ENCODE measurements at places on chromosomes 11 and 22. TPM values are rescaled to one million over a fixed set of nuclear protein-coding genes. Genes with fewer than 3 reads are reported as not detected.

- H3K36me3 ChIP-seq: no peaks in the 10 kb centered on the region
- no peak overlapping the region for H3K27ac ChIP-seq
- no peak overlapping the region for H3K4me3 ChIP-seq
- peaks cover 4% of the 10 kb centered on the region for H3K27me3 ChIP-seq
- no peaks in the 10 kb centered on the region for H3K4me1 ChIP-seq
Measured at GRCh38 chr22:42427167-42427566, 5.0 kb downstream of the NFAM1 start.

MS4A6E gene
- total RNA-seq: not detected

- H3K36me3 ChIP-seq: no peaks in the 10 kb centered on the region
- no peak for DNase-seq
- H3K4me1 ChIP-seq: no peaks in the 10 kb centered on the region
- no peaks in the 10 kb centered on the region for H3K27me3 ChIP-seq
- H3K27ac ChIP-seq: no peak overlapping the region
Measured at GRCh38 chr11:86934926-86935579, 20.1 kb downstream of the FZD4 start.

GRCh38 chr11:845872-846495 is 3.3 kb downstream of the TSPAN4 start:
- no peak overlapping the region for H3K4me3 ChIP-seq
- H3K27ac ChIP-seq: no peak overlapping the region
- no peaks in the 10 kb centered on the region for H3K36me3 ChIP-seq
- H3K4me1 ChIP-seq: peaks cover 45% of the 10 kb centered on the region

DNA sequence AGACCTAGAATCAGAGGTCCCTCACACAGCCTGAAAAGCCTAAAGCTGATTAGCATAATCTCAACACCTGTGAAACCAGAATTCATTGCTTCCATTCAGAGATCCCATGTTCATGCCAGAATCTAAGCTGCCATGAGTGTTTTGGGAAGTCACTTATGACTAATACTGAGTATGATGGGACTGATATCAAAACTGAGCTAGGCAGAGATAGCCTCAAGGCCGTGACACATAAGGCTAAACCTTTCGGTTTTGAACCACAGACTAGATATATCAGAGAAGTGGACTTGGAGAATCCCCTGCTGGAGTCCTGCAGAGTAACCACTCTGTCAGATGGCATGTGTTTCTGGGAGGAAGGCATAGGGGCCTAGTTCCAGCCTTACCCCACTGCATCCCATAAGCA is 23.1 kb upstream of the GLYATL2 start:
- H3K4me3 ChIP-seq: no peak overlapping the region
- no peaks in the 10 kb centered on the region for H3K36me3 ChIP-seq
- H3K4me1 ChIP-seq: no peaks in the 10 kb centered on the region
- DNase-seq: no peak

APOBEC3C gene
- 14.8 TPM for total RNA-seq

GRCh38 chr11:69542314-69543168 is 61.1 kb downstream of the LINC01488 start:
- H3K4me1 ChIP-seq: peaks cover 10% of the 10 kb centered on the region
- H3K27ac ChIP-seq: no peak overlapping the region
- H3K36me3 ChIP-seq: no peaks in the 10 kb centered on the region
- DNase-seq: no peak

MMP11 gene
- 2.4 TPM for total RNA-seq

LARGE2 gene
- total RNA-seq: 3.5 TPM

All from CD4-positive, alpha-beta T cell (primary cell).